MV-4-11 (cell line): ENCODE measurements at places on chromosomes 16 and 17.
A peak's percentile ranks its signal among the peaks of the same experiment; 100 is the strongest.

DNA sequence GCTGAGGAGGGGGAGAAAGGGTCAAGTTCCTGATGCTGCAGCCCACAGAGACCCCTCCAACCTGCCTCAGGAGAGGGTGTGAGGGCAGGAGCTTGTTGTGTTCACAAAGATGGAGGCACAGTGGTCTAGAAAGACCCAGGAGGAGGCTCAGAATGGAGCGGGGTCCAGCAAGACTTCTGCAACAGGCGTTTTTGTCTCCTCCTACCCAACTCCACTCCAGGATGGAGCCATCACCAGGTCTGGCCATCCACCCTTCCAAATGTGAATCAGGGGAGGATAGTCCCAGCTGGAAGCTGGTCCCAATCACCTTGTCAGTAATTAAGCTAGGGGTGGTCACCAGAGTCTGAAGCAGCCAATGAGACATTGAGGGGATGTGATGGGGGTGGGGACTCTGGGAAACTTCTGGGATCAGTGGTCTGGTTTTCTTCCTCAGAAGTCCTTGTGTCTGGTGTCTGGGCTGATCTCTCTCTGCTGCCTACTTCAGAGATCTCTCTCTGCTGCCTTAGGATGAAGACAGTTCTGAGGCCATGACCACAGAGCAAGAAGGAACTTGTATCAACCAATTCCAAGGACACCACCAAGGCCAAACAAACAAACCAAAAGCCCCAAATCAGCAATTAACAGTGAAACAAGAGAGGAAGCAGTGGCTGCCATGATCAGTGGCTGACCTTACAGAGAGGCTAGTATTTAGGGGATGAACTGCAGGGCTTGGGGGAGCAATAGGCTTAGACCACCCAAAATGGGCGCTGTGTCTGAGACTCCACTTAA lies 14.5 kb downstream of the CD300LB start:
- peak; percentile 53 for DNase-seq

GRCh38 chr16:89481356-89481955 lies 8.9 kb downstream of the ANKRD11 start:
- no peak for DNase-seq

- no peak for DNase-seq
These were observed 25.1 kb downstream of the FA2H start for GRCh38 chr16:74749291-74750055.

DNA sequence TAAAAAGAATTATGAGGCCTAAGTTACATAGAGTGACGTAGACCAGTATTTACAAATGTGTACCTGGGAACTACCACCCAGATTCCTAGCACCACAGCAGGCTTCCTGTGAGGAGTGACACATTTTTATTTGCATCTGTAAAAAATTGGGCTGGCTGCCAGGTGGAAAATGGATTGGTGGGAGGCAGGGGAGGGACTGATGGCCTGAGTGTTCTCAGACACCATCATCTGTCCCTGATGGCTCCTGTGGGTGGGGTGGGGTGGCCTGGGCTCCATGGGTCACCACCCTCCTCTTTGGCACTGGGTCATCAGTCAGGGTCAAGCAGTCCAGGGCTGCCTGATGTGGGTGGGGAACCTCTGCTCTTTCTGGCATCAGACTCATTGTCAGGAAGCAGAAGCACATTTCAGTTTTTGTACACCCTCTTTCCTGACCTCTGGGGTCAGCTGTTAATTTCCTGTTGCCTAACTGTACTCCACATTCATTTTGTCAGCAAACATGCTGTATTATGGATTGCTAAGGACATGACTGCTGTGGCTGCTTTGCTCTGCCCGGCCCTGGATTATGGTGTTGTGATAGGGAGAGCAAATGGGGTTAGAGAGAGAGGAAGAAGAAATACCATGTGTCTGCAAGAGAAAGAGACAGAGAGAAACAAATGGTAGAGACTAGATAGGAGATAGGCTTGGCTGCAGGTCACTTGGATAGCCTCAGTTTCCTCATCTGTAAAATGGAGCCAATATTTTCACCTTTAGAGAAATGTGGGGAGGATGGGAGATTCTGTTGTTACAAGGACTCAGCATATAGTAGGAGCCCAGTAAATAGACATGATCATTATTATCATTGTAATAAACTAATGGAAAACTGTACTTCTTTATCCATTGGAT lies 11.6 kb upstream of the MFAP4 start:
- peak; percentile 81 for DNase-seq

DNA sequence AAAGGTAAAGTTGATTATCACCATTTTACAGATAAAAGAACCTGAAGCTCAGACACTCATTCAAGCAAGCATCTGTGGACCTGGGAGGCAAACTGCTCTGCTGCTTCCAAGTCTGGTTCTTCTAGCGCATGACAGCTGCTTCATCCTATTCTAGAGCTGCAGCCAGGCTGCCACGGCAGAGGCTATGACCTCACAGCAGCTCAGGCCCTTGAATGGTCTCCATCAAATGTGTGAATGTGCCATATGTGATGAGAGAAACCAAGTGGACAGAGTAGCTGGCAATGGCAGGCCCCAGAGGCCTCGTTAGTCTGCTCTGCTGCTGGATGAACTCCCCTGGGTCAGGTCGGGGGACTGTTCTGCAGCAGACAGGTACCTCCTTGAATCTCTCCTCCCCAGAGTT lies 30.7 kb upstream of the FOXJ1 start:
- DNase-seq, result no peak

DNA sequence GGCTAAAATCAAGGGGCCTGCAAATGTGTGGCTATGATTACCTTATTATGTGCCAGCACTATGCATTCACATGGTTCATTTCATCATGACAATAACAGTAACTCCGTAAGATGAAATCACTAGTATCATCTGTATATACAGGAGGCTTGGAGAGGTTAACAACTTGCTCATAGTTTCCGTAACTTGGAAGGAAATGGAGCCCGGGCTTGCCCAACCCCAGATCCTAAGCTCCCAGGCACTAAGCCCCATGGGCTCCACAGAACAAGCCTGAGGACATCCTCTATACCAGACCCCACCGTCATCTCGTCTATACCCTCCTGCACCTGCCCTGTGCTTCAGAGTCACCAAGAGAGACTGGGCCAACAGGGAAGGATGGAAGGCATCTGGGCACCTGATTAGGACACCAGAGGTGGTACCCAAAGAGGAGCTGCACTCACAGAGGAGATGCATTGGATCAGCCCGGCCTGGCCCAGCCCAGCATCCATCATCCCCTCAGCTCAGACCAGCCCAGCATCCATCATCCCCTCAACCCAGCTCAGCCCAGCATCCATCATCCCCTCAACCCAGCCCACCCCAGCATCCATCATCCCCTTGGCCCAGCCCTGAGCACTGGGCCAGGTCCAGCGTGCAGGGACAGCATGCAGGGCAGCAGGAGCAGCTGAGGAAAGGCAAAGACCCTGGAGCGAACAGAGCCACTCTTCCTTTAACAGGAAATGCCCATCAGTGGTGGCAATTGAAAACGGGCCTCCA lies 28.5 kb downstream of the NSMCE1 start:
- no peak for DNase-seq

DNA sequence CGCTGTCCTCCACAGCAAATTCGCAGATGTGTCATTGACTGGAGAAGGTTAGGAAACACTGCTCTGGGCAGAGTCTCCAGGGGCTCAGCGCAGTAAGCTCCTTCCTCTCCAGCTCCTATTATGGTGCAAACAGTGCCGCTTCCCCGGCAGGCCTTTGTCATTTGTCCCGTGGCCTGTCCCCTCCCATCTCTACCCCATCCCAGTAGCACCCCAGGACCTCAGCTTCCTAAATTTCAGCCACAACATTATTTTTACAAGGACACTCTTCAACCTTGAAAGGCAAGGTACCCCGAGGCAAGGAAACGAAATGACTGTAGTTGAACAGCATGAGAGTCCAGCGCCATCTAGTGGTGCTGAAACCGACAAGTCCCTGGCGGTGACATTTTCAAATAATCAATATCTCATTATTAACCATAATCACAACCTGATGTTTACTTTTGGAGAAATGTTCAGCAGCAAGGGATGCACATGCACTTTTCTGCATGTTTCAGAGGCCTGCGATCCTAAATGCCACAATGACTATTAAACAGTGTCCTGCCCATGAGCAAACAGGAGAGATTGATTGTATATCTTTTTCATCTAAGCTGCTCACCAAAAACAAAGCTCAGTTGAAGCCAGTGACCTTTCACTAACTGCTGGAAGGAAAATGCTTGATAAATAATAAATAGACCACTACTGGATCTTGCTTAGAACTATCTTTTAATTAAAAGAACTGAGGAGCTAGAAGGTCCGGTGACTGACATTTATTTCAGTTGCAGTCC lies 16.5 kb downstream of the MRPS23 start:
- peak; percentile 84 for DNase-seq

- no peak for DNase-seq
These were observed 470 bp upstream of the GGT6 start for GRCh38 chr17:4560837-4561256.

DNA sequence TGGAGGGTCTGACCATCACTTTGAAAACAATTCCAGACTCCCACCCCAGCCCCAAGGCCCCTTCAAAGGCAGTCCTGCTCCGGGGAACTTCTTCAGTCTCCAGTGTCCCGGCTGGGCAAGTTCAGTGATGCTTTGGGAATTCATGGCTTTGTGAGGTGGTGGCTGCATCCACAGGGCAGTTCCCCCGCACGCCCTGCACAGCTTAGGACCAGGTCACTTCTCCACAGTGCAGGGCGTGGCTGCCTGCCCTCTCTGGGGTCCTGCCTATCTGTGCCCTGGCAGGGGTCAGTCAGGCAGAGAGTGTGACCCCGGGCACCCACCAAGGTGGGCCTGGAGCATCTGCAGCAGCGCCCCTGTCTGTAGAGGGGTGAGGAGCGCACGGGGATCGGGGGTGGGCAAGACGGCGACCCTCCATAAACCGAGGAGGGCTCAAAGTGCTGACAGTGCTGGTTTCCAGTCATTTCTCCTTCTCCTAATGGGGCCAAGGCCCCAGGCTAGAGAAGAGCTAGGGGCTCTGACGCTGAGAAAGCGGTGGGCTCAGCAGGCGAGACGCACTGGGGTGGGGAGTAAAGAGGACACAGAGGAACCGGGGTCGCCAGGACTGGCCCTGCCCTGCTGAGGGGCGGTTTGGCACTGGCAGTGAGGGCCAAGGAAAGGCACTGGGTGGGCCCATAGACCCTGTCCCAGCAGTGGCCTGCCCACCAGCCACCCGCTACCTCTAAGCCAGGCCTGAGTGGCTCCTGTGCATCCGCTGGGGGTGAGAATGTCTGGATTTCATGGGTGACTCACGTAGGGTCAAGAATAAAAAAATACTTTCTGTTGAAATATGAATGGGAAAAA lies 4.2 kb upstream of the ARHGAP27 start:
- DNase-seq, result no peak

- DNase-seq, result no peak
These were observed 1.3 kb upstream of the TGFB1I1 start for GRCh38 chr16:31470615-31471014.

DNA sequence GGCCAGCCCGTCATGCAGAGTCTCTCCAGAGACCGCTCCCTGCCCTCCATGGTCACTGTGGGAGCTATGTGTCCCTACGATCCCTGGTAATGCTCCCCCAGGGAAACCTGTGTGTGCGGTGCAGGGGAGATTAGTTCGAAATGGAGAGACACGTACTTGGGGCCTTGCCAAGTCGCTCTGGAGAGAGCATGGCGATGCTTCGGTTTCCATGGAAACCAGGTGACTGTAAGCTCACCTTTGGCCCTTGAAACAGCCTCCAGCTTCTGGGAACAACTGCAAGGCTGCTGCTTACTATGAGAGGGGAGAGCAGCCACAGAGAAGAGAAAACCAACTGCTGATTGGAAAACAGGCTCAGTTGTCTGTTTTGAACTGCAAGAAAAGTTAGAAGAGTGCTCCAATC lies 879.7 kb upstream of the EEF2KMT start:
- DNase-seq, result no peak

DNA sequence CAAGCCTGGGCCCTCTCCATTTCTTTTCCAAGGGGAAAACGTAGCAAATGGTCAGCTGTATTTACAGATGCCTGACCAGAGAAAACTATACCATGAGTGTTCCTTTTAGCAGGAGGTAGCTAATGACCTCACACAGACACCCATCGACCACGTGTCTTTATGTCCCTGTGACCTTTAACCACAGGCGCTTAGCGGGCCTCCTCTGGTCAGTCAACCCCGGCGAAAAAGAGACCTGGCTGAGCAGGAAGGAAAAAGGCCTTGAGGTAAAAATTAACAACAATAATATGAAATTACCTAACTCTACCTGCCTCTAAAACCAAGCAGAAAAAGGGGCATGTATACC lies 9.1 kb downstream of the NUDT16L1 start:
- no peak for DNase-seq

DNA sequence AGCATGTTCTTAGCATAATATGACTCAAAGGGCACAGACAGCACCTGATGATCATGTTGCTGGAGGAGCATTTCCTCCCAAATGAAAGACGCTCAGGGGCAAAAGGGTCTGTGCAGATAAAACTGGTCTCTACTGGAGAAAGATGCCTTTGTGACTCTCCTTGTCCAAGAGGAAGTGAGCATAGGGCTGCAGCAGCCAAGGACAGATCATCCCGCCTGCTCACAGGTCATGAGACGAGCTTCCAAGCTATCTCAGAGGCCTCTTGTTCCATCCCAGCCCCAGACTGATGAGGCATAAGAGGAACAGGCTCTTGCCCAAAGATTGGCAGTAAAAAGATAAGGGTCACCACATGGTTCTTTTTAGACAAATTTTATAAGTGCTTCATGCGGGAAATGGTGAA lies 141.8 kb downstream of the KATNIP start:
- DNase-seq, result peak; percentile 8

DNA sequence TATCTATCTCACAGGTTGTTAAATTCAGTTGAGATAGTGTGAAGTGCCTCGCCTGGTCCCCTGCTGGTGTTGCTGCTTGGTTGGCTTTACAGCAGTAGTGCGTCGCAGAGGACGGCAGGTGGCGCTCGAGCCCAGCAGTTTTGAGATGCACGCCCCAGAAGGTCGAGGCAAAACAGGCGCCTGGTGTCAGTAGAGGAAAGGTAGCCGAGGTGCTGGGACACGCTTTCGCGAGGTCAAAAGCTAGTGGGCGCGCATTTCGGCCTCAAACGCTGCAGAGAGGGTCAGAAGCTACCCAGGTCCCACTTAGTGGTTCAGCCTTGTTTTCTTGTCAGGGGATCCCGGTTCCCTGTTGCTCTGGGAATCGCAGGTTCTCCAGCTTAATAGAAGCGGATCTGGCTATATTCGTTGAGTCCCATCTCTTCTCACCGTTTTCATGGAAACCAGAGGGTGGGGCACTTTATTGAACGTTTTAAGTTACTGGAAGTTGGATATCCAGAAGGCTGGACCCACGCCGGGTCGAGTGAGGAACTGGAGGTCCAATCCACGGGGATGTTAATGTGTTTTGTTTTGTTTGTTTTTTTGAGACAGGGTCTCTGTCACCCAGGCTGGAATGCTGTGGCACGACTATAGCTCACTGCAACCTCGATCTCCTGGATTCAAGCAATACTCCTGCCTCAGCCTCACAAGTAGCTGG lies 10.3 kb upstream of the ZFP90 start:
- peak; percentile 67 for DNase-seq

GRCh38 chr16:30346286-30346685 lies 8.8 kb downstream of the CD2BP2 start:
- no peak for DNase-seq

- no peak for DNase-seq
These were observed 8.3 kb downstream of the CBFA2T3 start for GRCh38 chr16:88968589-88969280.

GRCh38 chr17:49162866-49163265 lies 30.3 kb downstream of the B4GALNT2 start:
- DNase-seq, result no peak

- peak; percentile 87 for DNase-seq
These were observed 11.4 kb downstream of the CCR7 start for GRCh38 chr17:40553694-40554534.
